ENCODE measurements at places on chromosomes 5 and 9. TPM values are rescaled to one million over a fixed set of nuclear protein-coding genes. Genes with fewer than 3 reads are reported as not detected.

IL7R gene
- total RNA-seq = 1,319 TPM

IL5 gene
- not detected for total RNA-seq

PCDH12 gene
- total RNA-seq = not detected

ZCCHC10 gene
- total RNA-seq = 22.4 TPM

- DNase-seq = peak; percentile 72
Measured at GRCh38 chr9:35079426-35080341, at the start of gene FANCG. TSS of gene FANCG (minus strand) at chr9:35079942. CDS start at chr9:35079524, 418 bp downstream.

GRCh38 chr5:111447822-111448221, 64.5 kb downstream of the STARD4 start:
- no peak for DNase-seq

BTNL8 gene
- total RNA-seq = not detected

DNA sequence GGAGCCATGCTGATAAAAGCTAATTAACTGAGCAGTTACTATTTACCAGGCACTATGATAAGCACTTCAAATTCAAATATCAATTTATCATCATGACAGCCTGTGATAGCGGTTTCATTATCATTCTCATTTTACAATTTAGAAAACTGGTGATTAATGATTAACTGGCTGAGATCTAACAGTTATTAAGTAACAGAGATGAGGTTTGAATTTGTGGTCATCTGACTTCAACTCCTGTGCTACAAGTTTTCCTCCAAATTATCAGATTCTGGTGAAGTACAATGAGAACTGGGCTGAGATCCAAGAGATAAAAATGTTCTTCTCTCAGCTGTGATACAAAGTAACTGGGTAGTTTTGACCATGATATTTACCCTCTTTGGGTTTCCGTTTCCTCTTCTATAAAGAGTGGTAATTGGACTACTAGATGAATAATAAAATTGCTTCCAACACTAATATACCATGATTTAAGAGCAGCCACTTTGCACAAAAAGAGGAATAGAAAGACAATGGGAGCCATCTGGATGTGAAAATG, 74.5 kb upstream of the CCNG1 start:
- DNase-seq = no peak

- DNase-seq = no peak
Measured at GRCh38 chr5:81017320-81017719, 57.2 kb downstream of the RASGRF2 start.

DNA sequence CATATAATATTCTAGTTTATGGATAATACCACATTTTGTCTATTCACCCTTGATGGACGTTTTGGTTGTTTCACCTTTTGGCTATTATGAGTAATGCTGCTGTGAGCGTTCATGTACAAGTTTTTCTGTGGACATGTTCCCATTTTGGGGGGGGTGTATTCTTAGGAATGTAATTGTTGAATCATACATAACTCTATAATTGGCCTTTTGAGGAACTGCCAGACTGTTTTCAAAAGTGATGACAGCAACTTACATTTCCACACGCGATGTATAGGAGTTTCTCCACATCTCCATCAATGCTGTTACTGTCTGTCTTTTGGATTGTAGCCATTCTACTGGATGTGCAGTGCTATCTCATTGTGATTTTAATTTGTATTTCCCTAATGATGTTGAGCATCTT, 69.8 kb downstream of the SLC46A2 start:
- no peak for DNase-seq

GRCh38 chr5:173751266-173751600, 134.8 kb upstream of the BOD1 start:
- DNase-seq = no peak

SHC3 gene
- total RNA-seq = 0.42 TPM

WNK2 gene
- total RNA-seq = not detected

EPB41L4A gene
- 0.30 TPM for total RNA-seq

LCN12 gene
- 2.7 TPM for total RNA-seq

GRCh38 chr5:154257046-154257445, 66.5 kb downstream of the GALNT10 start:
- no peak for DNase-seq

DNA sequence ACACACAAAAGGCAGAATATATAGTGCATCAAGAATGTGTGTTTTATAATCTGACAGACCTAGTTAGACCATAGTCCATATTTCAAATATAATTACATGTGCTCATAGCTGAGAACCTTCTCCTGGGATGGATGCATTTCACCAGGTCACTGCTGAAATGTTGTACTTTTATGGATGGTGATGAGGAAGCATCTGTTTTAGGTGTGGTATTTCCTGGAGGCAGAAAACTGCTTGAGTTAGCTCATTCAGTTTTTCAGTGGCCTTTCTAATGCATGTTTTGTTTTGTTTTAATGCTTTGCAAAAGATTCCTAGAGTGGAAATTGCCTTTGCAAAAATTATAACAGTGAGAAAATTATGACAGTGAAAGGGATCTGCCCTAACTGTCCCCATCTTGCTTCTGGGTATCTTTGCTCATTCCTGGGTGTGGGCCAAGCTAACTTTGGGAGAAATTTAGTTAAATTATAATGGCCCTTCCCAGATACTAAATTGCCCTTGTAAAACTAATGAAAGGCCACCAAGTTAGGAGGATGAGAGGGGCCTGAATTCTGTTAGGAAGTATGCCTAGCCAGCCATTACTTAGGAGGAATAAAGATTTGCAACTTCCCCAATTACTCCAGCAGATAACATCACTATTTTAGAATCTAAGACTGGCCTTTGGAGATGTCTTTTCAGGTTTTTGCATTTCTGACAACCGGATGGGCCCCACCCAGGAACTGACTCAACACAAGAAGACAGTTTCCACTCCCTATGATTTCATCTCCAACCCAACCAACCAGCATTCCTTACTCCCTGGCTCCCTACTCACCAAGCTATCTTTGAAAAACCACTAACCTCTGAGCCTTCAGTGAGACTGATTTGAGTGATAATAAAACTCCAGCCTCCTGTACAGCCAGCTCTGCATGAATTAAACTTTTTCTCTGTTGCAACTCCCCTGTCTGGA, 7.0 kb upstream of the IL12B start:
- no peak for DNase-seq

All from naive thymus-derived CD8-positive, alpha-beta T cell (primary cell).